ENCODE measurements at places on chromosomes 6 and 20.

DNA sequence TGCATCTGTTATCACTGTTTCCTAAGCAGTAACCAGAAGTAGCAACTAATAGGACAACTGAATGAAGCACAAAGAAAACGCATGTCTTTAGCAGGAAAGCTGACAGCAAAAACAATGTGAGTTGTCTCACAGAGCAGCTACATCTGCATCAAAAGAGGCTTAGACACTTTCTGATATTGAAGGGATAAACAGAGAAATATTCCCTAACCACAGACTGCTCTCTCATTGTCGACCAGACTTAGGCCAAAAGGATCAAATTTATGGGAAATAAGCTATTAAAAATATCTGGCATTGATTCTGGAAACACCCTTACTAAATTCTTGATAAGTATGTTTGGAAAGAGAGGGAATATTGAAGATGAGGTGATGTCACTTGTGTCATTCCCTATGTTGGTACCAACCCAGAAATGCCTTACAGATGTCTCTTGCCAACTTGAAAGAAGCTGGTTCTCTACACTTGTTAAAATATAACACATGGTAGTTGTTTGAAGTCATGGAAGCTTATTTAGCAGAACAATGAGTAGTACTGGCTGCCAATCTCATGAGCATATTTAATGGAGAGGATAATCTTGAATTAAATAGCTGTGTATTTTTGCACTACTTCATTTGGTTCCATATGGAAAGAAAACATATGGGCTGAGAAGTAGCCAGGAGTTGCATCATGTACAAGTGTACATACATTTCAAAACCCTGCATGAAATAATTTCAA, 929.3 kb upstream of the MAN1A1 start:
- no peaks in the 10 kb centered on the region for H3K36me3 ChIP-seq
- H3K4me1 ChIP-seq = no peaks in the 10 kb centered on the region

- no peaks in the 10 kb centered on the region for H3K4me1 ChIP-seq
- no peak for DNase-seq
- H3K27ac ChIP-seq = no peak overlapping the region
- no peaks in the 10 kb centered on the region for H3K27me3 ChIP-seq
- H3K4me3 ChIP-seq = no peak overlapping the region
These were observed 50.6 kb downstream of the CCDC170 start for GRCh38 chr6:151544453-151544852.

- H3K27me3 ChIP-seq = no peaks in the 10 kb centered on the region
- H3K36me3 ChIP-seq = peaks cover 52% of the 10 kb centered on the region
- peaks cover 6% of the 10 kb centered on the region for H3K4me1 ChIP-seq
- no peak overlapping the region for H3K4me3 ChIP-seq
- peak overlapping the region; percentile 56 for H3K27ac ChIP-seq
These were observed 29.6 kb downstream of the PMEPA1 start for GRCh38 chr20:57680131-57680716.

- no peaks in the 10 kb centered on the region for H3K36me3 ChIP-seq
- no peak overlapping the region for H3K27ac ChIP-seq
- DNase-seq = peak; percentile 63
- peaks cover 21% of the 10 kb centered on the region for H3K27me3 ChIP-seq
These were observed 632 bp downstream of the CGAS start for GRCh38 chr6:73451223-73452106.

- H3K27ac ChIP-seq = no peak overlapping the region
- H3K4me1 ChIP-seq = no peaks in the 10 kb centered on the region
- H3K4me3 ChIP-seq = no peak overlapping the region
These were observed 413.3 kb downstream of the ESR1 start for GRCh38 chr6:152220786-152221185.

- no peak overlapping the region for H3K27ac ChIP-seq
- DNase-seq = no peak
- H3K4me1 ChIP-seq = no peaks in the 10 kb centered on the region
- no peak overlapping the region for H3K4me3 ChIP-seq
- no peaks in the 10 kb centered on the region for H3K27me3 ChIP-seq
These were observed 119.5 kb upstream of the SGK1 start for GRCh38 chr6:134437376-134437775.

DNA sequence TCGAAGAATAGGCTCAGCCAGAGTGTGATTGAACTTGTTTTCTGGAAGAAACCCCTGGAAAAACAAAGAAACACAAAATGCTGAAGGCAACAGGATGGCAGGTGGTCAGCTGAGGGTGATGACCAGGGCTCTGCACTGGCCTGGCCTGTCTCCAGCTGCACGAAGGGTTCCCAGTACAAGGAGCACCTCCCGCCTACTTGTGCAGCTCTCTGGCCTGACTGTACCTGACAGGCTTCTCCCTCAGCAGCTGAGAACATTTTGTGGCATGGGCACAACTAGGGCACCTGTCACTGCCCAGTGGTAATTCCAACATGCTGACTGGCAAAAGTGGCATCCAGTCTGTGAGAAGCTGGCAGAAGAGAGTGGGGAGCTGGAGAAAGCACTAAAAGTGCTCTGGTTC, 38.8 kb upstream of the EMILIN3 start:
- no peak for DNase-seq
- H3K27ac ChIP-seq = no peak overlapping the region
- H3K4me1 ChIP-seq = no peaks in the 10 kb centered on the region
- H3K36me3 ChIP-seq = peaks cover 71% of the 10 kb centered on the region
- no peak overlapping the region for H3K4me3 ChIP-seq

GRCh38 chr6:43973357-43973756, 153.9 kb downstream of the MRPL14 start:
- peak; percentile 40 for DNase-seq
- no peaks in the 10 kb centered on the region for H3K36me3 ChIP-seq
- H3K27ac ChIP-seq = no peak overlapping the region
- H3K4me3 ChIP-seq = no peak overlapping the region
- no peaks in the 10 kb centered on the region for H3K4me1 ChIP-seq

GRCh38 chr6:134937426-134937825, 12.5 kb downstream of the ALDH8A1 start:
- no peak overlapping the region for H3K4me3 ChIP-seq
- peaks cover 3% of the 10 kb centered on the region for H3K27me3 ChIP-seq
- H3K27ac ChIP-seq = no peak overlapping the region
- no peaks in the 10 kb centered on the region for H3K36me3 ChIP-seq
- no peaks in the 10 kb centered on the region for H3K4me1 ChIP-seq

DNA sequence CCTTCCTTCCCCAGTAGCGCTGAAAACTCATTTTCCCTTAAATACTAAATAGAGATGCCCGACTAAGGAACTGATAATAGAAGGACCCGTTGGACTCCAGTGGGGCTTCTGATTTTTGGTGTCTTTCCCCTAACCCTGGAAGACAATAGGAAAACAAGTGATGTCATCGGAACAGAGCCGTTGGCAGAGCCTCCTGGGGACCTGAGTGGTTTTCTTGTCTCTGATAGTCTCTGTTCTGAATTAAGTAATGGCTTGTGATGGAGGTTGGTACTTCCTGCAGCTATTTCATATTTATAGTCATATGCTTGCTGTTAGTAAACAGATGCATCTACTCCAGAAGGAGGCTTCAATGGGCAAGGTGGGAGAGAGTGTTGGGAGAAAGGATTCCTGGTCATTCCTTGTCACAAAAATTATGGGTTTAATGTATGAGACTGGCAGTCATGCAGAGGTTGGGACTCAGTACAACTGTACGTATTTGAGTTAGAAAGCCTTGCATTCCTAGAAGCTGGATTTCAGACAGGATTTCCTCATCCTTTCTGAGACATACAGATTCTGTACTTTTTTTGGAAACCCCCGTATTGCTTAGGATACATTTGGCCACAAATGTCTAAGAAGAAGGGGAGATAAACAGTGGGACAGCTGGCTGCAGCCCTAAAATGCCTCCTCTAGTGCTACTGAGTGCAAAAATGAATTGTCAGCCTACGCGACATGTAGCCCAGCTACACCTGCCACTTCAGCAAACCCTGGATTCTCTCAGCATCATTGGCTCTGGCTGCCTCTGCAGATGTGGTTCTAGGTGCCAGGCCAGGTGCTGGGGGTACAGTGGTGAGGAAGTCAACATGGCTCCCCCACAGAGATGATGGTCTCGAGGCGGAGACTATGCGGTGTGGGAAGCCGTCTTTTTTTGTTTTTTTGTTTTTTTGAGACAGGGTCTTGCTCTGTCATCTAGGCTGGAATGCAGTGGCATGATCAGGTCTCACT, 38.1 kb downstream of the CDS2 start:
- H3K4me3 ChIP-seq = no peak overlapping the region
- H3K27me3 ChIP-seq = no peaks in the 10 kb centered on the region
- no peak for DNase-seq
- H3K27ac ChIP-seq = no peak overlapping the region
- H3K4me1 ChIP-seq = peaks cover 14% of the 10 kb centered on the region

DNA sequence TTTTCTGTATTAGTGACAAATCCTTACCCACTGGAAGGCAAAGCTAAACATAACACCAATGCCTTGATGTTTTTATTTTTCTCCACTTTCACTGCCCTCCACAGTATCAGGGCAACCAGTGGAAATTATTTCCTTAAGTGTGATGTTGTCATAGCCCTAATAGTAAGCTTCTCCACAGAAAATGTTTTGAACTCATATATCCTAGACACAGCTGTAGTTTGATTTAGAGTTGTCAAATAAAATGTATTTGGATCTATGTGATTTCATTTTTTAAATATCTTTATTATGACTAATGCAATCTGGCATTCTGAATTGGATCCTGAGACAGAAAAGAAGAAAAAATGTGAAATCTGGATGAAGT, 70.9 kb upstream of the UFL1 start:
- DNase-seq = no peak
- no peaks in the 10 kb centered on the region for H3K36me3 ChIP-seq
- H3K27me3 ChIP-seq = no peaks in the 10 kb centered on the region
- H3K4me3 ChIP-seq = no peak overlapping the region
- H3K27ac ChIP-seq = no peak overlapping the region
- no peaks in the 10 kb centered on the region for H3K4me1 ChIP-seq

- no peaks in the 10 kb centered on the region for H3K4me1 ChIP-seq
- H3K27ac ChIP-seq = no peak overlapping the region
- H3K4me3 ChIP-seq = no peak overlapping the region
- no peak for DNase-seq
These were observed 14.7 kb upstream of the PXDC1 start for GRCh38 chr6:3766214-3766613.

DNA sequence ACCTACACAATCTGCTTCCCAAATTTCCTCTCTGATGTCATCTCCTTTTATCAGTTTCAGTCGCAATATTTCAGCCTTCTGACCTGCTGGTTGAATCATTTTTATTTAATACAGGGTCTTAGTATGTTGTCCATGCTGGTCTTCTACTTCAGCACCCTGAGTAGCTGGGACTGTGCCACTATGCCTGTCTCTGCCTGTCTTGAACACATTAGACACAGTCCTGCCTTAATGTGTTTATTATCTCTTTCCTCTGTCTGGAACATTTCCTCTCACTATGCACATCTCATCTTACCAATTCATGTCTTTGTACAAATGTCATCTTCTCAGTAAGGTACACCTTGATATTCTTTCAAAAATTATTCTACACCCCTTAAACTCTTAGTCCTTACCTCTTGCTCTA, 106.5 kb downstream of the THEMIS start:
- no peaks in the 10 kb centered on the region for H3K4me1 ChIP-seq
- no peaks in the 10 kb centered on the region for H3K36me3 ChIP-seq
- H3K27me3 ChIP-seq = no peaks in the 10 kb centered on the region
- H3K4me3 ChIP-seq = no peak overlapping the region
- no peak for DNase-seq
- no peak overlapping the region for H3K27ac ChIP-seq

GRCh38 chr6:121205569-121205968, 128.7 kb downstream of the TBC1D32 start:
- no peak overlapping the region for H3K27ac ChIP-seq
- no peaks in the 10 kb centered on the region for H3K27me3 ChIP-seq
- no peaks in the 10 kb centered on the region for H3K4me1 ChIP-seq
- no peak for DNase-seq

- no peak overlapping the region for H3K4me3 ChIP-seq
- no peaks in the 10 kb centered on the region for H3K36me3 ChIP-seq
- no peaks in the 10 kb centered on the region for H3K4me1 ChIP-seq
- no peak overlapping the region for H3K27ac ChIP-seq
- no peak for DNase-seq
- H3K27me3 ChIP-seq = no peaks in the 10 kb centered on the region
These were observed 357.9 kb downstream of the FARS2 start for GRCh38 chr6:5619249-5619648.

DNA sequence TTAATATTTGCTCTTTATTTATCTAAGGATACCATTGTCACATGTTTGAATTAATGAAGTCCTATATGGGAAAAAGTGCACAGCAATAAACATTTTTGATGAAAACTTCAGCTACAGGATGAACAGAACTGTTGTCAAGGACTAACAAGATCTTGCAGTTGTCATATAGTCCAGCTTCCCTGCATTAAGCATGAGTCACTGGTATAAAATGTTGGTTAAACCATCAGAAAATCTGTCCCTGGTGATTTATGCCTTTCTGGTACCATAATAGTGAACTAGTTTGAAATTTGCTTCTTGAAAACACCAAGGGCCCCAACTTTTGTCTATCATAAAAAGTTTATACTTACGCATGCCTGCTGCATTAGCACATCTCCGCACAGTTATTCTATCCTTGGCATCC, 60.4 kb upstream of the RSPO3 start:
- H3K4me3 ChIP-seq = no peak overlapping the region
- H3K36me3 ChIP-seq = no peaks in the 10 kb centered on the region
- DNase-seq = no peak
- H3K27me3 ChIP-seq = no peaks in the 10 kb centered on the region
- H3K4me1 ChIP-seq = no peaks in the 10 kb centered on the region

- no peaks in the 10 kb centered on the region for H3K27me3 ChIP-seq
- H3K36me3 ChIP-seq = no peaks in the 10 kb centered on the region
- peak; percentile 36 for DNase-seq
- H3K4me3 ChIP-seq = no peak overlapping the region
These were observed 37.6 kb downstream of the TTLL9 start for GRCh38 chr20:31908016-31908415.

DNA sequence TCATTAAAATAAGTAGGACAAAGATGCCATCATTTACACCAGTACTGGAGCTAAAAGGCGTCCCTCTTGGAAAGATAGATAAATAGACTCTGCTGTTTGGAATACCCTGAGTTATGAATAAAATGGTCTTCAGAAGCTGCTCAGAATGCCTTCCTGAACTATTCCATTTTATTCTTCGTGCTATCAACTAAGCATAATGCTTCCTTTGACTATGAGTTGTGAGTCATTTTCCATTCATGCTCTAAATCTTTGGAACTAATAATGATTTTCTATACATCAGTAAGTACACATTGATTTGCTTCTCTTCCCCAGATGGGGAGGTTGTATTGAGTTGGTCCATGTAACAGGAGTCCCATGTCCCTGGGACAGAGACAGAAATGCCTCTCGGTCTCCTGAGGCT, 98.3 kb upstream of the PDE7B start:
- no peaks in the 10 kb centered on the region for H3K36me3 ChIP-seq
- H3K4me3 ChIP-seq = no peak overlapping the region
- no peaks in the 10 kb centered on the region for H3K27me3 ChIP-seq
- H3K4me1 ChIP-seq = no peaks in the 10 kb centered on the region
